Naive B cell (primary cell): ENCODE measurements at places on chromosomes 2 and 18.

- DNase-seq = no peak
Measured at GRCh38 chr2:65754219-65754618, 321.8 kb upstream of the SPRED2 start.

- DNase-seq = no peak
Measured at GRCh38 chr2:28347596-28347995, 45.1 kb upstream of the FOSL2 start.

DNA sequence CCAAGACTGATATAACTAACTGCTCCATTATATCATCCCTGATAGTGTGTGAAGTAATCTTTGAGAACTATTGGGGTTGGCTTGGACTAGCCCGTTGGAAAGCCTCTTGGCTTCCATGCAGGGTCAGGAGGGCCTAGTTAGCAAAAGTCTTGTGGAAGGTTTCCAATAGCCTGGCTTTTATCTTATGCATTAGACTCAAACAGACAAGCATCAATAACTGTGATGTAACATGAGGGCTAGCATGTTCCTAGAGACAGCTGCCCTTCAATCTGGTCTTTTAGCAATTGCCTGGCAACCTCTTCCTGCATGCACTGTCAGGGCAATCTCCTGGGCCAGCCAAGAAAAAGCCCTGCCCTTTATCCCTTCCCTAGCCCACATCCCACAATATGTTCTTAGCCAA is 18.2 kb downstream of the SLC8A1 start:
- DNase-seq = no peak

GRCh38 chr18:8756571-8756970 is 51.2 kb downstream of the MTCL1 start:
- no peak for DNase-seq

DNA sequence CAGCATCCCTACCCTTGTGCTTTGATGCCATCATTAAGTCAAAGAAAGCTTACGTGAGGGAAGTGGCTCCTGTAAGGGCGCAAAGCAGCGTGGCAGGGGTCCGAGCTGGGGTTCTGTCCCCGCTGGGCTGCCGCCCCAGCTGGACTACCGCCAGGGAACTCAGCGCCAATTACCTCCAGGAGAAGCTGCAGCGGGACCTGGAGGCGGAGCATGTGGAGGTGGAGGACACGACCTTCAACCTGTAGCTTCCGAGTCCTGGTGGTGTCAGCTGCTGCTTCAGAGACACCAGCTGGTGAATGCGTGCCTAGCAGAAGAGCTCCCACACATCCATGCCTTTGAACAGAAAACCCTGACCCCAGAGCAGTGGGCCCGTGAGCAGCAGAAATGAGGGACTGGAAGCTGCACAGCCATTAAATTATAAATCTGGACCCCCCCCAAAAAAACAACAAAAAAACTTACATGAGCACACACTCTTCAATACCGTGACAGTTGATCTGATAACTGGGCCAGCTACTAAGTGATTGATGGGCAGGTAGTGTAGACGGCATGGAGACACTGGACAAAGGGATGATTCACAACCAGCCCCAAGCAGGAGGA is 20.1 kb upstream of the YES1 start:
- no peak for DNase-seq

- DNase-seq = no peak
Measured at GRCh38 chr2:239579081-239579480, 178.3 kb upstream of the HDAC4 start.

- DNase-seq = no peak
Measured at GRCh38 chr2:9552219-9553178, 3.1 kb downstream of the ADAM17 start.

DNA sequence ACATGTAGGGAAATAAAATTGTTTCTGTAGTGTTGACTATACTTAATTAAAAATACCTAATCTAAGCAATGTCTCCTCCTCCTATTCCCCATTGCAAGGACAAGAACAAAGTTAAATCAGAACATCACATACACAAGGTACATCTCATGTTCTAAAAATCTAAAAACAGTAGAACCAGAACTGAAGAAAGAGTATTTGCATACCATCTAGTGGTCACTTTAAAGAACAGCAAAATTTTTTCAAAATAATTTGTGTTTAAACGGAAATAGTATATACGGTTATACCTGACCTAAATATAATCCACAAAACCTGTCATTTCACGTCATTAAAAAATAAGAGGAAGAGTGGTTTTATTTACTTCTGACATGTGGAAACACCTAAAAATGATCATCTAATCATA is 294.3 kb upstream of the KCNH7 start:
- DNase-seq = no peak

DNA sequence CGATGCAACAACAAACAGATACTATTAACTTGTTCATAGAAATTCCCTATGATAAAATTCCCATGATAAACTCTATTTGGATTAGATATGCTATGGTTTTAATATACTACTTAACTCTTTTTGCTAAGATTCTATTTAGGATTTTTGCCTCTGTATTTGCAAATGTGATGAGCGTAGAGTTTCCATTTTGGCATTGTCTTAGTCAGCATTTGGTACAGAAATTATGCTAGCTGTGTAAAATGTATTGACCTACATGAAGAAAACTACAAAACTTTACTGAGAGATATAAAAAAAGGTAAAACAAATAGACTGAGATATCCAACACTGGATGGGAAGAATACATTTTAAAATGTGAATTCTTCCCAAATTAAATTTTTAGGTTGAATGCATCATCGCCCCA is 29.8 kb upstream of the ARL4C start:
- DNase-seq = no peak

- no peak for DNase-seq
Measured at GRCh38 chr2:96154506-96155380, 9.5 kb upstream of the DUSP2 start.

DNA sequence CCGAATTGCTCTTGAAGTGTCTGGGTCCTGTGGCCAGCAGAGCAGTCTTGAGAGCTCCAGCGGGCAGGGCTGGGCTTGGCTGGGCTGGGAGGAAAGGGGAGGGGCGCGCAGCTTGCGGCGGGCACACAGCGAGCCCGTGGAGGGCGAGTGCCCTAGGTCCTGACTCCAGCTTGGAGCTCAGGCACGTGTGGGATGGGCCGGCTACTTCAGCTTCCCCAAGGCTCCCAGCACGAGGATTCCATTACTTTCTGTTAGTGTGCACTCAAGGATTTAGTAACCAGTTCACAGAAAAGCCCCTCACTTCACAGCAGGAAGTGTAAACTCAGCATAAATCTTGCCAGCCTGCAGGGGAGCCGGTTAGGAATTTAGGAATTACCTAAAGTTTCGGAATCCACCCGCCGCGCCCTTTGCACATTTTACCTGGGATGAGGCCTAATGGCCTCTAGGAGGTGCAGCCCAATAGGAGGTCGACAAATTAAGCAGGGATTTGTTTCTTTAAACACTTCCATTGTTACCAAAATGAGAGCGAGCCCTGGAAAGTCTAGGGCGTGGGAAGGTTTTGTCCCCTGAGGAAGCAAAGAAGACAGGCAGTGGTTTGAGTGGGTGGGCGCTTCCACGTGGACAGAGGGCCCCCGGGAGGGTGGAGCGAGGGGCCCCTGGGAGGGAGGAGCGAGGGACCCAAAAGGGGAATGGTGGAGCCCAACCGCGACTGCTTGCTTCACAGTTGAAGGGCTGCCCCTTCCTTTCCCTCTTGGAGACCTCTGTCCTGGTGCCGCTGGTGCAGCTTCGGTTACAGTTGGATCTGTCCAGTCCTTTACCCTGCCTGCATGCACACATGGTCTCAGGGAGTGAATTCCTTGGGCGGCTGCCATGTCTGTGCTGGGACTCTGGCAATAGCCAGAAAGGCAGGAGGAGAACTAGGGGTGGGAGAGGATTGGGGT is 93.3 kb downstream of the CTAGE1 start:
- DNase-seq = no peak

DNA sequence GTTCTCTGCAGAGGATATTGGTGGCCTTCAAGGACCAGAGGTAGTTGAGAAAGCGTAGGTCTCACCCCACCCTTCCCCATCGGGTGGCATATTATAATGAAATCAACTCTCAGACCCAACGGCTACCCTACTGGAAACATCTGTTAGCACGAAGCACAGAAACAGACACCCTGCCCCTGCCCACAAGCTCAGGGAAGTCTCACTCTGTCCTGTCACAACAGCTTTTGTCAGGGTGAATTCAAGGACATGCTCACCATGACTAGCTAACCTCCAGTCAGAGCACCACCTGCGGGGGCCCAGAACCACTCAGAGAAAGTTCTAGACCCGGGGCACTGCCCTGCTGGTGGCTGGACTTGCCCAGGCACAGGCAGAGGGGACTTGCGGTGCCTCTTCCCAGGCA is 3.5 kb upstream of the B3GNT7 start:
- DNase-seq = peak; percentile 49

- no peak for DNase-seq
Measured at GRCh38 chr2:240769096-240769495, 50.9 kb downstream of the KIF1A start.

GRCh38 chr18:78878335-78878734 is 101.3 kb upstream of the SALL3 start:
- no peak for DNase-seq

GRCh38 chr2:225998653-225999052 is 599.1 kb downstream of the NYAP2 start:
- DNase-seq = no peak
